KBM-7 (cell line): ENCODE measurements at places on chromosomes 5 and 9.

- no peak for DNase-seq
Observed at GRCh38 chr5:151597749-151598148, 6.6 kb upstream of the FAT2 start.

DNA sequence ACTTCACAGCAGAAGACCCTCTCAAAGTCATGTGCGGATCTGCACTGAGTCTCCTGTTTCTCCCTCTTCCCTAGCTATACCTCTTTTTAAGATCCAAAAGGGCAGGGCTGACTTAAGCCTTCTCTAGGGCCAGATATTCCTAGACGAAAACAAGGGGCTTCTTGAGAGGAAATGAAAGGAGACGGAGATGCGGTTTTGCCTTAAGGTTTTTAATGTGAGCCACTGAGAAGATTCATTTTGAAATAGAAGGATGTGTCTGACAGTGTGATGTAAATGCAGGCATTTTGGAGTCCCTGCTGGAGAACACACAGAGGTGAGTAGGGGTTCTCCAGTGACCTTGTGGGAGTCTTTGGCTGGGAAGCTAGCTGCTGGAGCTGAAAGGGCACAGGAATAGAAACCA, 15.6 kb upstream of the IL12B start:
- DNase-seq: no peak

DNA sequence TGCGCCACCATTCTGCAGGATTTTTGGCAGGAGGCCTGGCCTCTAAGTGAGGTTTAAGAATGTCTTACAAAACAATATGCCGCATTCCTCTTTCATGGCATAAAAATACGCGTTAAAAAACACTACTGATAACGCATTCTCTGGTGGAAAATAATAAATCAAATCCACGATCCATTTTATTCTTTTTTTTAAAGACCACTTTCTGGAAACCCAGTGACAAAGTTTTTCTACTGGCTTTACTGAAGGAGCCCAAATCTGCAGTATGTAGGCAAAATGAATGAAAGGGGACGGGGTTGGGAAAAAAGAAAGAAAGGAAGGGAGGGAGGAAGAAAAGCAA, 2.0 kb downstream of the SV2C start:
- no peak for DNase-seq

DNA sequence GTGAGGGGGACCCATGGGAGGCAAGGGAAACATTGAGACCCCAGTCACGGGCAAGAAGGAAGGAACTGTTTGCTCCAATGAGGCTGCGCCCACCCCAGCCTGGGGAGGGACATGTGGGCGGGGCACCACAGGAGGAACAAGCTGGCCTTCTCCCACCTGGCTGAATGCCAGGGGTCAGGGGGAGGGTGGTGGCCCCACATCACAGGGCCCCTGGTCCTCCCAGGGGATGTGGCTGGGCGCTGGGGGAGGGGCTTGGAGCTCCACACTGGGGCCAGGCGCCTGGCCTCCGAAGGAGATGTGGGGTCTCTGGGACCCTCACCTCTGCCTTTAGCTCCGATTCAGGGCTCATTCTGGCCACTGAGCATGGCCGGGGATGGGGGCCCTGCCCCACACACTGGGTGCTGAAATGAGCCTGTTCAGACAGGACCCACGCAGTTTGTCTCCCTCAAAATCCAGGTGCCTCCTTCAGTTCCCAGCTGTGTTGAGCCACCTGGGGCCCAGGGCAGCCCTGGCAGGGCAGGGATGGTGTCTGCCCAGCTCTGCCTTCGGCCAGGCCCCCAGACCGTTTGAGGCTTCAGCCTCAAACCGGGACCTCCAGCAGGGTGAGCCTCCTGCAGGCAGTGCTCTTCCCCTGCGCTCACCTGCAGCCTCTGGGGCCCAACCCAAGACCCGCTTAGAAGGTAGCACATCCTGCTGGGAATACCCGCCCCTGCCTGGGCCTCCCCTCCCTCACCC, 33.2 kb upstream of the NOTCH1 start:
- DNase-seq: peak; percentile 32

- no peak for DNase-seq
Observed at GRCh38 chr5:132556153-132556762, 519 bp upstream of the RAD50 start.

GRCh38 chr5:144183254-144183889, 12.7 kb downstream of the KCTD16 start:
- peak; percentile 39 for DNase-seq

- peak; percentile 59 for DNase-seq
Observed at GRCh38 chr9:104961238-104961637, 33.3 kb upstream of the ABCA1 start.

DNA sequence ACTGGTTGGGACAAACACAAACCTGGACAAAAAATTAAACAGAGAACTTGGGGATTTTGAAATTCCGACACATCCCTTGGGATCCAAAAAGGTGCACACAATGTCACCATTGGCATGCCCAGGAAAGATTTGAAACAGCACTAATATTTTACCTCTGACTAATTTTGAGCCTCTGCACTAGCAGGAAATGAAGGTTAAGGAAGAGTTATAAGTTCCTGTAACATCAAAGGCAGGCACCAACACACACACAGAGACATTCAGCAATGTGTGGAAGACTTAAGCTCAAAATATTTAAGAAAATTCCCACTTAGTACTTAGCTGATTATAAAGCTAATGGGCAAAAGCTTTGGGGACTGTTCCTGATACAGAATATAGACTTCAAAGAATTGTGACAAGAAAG, 247.0 kb downstream of the CDH9 start:
- DNase-seq: no peak

DNA sequence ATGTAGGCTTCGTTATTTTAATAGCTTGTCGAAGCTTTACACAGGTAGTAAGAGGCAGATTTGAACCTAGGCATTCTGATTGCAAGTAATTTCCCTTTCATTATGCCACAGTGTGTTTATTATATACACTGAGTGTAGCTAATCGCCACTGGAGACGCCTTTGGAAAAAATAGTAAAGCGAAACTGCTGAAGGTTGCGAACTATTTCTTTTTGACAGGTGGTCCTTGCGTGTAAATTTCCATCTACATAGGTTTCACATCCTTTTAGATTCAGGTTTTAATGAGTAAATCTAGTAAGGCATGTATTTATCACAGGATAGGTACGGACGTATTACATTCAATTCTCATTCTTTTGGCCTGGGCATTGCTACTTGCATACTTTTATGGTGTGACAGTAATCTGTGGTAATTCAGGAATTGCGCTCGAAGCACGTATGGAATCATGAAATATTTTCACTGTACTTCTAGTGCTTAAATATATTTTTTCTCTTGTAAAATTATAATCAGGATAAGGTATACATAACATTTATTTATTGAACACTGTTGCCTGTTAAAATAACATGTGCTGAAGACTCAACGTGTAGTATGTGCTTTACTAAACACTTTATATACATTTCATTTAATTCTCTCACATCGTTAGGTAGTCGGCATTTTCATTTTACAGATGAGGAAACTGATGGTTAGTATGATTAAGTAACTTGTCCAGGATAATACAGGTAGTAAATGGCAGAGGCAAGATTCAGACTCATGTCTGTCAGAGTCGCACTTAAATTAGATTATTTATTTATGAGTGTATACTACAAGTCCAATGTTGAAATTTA, 1.8 kb downstream of the MARCHF6 start:
- peak; percentile 54 for DNase-seq

DNA sequence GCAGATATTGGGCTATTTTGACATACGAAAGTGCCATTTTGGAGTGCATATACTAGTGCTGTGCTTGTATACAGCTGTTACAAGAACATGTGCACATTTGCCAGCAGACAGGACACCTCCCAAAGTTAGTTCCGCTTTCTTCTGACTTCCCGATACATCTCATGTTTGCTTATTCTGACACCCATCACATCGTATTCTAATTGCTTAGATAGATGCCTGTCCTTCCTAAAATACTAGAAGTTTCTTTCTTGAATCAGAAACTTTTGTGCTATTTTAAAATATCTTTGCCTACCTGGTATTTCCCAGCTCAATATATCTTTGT, 177.8 kb downstream of the TTLL11 start:
- DNase-seq: peak; percentile 52

GRCh38 chr5:134083517-134083916, 31.0 kb upstream of the TCF7 start:
- DNase-seq: no peak

DNA sequence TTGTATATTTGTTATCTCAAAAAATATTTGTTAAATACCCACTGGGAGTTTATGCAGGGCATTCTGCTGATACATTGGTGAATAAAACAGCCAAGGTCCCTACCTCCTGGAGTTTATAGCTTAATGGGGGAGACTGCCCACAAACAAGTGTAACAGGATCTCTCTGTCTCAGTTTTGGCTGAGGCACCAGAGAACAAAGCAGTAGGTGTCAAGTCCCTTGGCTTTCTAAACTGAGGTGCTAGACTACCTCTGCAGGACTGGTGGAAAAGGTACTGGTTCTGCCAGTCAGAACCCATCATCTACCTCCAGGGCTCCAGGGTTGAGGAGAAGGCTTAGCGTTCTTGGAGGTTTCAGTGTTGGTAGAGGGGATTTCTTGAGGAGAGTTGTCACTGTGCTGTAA, 188.4 kb upstream of the ELL2 start:
- no peak for DNase-seq

GRCh38 chr5:149647334-149647733, 66.0 kb downstream of the ARHGEF37 start:
- no peak for DNase-seq

GRCh38 chr5:66710557-66711088, 114.4 kb downstream of the MAST4 start:
- no peak for DNase-seq

GRCh38 chr9:78397454-78397853, 100.5 kb downstream of the PSAT1 start:
- DNase-seq: no peak

DNA sequence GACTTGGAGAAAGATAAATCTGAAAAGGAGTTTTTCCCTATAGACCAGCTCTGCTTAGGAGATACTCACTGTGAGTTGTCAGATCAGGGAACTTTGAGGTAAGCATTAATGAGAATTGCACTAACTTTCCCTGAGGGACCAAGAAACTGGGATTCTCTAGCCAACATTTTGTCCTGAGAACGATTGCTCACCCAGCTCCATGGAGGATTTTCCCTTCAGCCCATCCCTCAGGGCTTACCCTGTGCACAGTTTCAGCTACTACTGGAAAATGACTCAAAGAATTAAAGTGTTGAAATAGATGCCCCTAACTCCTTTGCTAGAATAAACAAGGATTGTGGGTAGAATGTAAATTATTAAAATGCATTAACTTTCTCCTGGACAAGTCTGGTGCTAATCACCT, 237.2 kb upstream of the IL12B start:
- no peak for DNase-seq

DNA sequence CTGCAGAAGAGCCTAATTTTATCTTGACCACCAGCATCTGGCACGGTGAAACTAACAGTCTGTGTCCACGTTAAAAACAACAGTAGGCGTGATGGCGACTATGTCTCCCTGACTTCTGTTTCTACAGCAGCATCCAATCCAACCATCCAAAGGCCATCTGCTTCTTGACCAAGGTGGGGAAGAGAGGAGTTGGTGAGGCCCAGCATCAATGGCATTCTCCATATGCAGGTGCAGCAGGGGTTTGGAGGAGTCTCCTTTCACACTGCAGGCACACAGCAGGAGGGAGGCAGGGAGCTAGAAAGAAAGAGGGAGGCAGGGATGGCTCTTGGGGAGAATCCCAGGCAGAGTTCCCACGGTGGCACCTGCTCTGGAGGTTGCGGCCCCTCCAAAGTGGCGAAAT, 27.0 kb downstream of the MGAT1 start:
- DNase-seq: no peak

GRCh38 chr5:55853818-55854217, 2.7 kb downstream of the IL31RA start:
- no peak for DNase-seq

- DNase-seq: peak; percentile 46
Observed at GRCh38 chr9:91949946-91950664, at the start of gene ROR2. ROR2 (minus strand) TSS chr9:91950228.
